ENCODE measurements at places on chromosomes 12 and 14.

- no peak for DNase-seq
Measured at GRCh38 chr12:74241341-74241740, 296.3 kb upstream of the ATXN7L3B start.

GRCh38 chr12:122023339-122024131, 1.9 kb downstream of the BCL7A start:
- DNase-seq = peak; percentile 84

DNA sequence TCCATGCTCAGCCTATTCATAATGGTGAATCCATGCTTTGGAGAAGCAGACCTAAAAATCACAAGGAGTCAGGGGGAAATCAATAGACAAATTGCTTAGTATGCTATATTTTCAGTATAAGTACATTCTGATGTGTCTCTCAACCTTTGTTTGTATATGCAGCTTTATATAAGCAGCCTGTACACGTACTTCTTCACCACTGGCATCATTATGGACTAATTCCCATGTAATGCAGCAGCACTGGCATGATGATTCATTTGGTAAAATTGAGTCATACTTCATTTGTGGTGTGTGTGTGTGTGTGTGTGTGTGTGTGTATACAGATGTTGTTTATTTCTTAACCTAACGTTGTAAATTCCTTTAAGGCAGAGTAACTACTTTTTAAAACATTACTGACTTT, 10.9 kb downstream of the DCP1B start:
- no peak for DNase-seq

- DNase-seq = no peak
Measured at GRCh38 chr14:59358102-59358501, 107.1 kb downstream of the GPR135 start.

DNA sequence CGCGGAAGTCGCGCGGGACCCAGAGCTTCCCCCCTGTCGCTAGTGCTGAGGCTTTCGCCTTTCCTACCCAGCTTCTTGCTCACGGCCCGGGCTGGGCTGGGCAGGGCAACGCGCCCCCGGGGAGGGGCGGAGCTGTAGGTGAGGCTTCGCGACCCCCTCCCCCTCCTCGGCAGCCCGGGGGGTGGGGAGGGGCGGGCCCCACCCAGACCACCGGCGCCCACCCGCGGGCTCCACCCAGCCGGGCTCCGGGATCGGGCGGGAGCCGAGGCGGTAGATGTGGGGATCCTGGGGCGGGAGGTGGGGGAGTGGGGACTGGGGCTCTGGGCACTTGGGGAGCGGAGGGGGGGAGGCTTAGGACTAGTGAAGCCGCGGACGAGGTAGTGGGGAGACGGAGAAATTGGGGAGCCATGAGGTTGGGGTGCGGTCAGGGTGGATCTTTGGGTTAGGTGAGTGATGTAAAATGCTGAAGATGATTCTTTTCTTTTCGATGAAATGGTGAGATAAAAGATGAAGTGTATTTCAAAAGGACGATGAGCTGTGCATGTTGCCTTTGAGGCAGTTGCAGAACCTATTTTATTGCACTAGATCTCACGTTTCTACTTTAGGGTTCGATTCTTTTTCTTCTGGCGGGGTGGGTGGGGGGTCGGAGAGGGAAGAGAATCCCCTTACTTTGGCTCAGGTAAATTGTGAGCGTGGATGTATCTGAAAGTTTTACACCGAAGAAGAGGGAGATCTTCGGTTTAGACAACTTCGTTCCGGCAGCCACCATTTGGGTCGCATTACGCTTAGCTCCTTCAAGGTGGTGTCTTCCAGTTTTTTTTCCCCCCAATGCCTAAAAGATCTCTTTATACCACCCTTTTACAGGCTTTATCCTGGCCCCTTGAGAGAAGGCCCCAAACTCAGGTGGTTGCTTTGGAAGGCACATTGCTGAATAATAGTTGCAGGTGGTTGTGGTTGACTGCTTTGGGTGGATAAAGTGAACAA, 619 bp downstream of the ERC1 start:
- DNase-seq = no peak

DNA sequence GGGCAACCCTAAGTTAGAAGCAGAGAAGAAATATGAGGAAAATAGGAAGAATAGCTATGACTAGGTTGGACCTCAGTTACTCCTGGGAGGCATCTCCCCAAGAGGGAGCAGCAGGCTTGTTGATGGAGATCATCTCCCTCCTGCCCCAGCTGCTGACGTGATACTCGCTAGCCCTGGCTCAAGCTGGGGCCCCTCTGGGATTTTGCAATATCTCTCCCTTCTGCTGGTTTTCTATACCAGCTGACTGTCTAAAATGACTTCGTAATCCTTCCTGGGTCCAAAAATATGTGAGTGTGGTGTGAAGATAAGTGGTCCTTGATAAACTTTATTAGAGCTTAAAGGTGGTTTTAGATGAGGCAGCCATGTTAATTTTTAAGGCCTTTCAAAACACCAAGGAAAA, 4.5 kb upstream of the HECTD4 start:
- DNase-seq = no peak

DNA sequence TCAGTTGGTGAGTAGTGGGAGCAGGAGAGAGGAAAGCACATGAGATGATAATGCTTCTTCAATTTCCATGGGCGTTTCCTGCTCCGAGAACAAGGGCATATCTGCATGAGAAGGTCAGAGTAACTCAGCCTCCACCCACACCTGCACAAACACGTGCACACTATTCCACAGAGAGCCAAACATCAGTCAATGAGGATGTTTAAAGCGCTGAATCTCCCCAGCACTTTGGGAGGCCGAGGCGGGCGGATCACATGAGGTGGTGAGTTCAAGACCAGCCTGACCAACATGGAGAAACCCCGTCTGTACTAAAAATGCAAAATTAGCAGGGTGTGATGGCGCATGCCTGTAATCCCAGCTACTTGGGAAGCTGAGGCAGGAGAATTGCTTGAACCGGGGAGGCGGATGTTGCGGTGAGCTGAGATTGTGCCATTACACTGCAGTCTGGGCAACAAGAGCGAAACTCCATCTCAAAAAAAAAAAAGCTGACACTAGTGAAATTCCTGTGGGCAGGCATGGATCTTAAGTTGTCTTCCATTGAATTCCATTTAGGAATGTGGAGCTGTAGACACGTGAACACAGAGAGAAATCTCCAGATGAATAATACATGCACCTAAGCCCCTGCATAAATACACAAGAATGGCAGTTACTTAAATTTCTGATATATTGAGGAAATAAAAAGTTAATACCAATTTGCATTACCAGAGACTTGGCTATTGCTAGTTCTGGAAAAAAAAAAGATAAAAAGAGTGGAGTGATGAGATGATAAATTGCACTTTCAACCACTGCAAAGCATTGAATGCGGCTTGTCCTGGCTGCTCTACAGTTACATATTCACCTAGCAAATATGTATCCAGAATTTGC, 1097.4 kb upstream of the TMEM132C start:
- DNase-seq = no peak

GRCh38 chr12:112905451-112906089, 1.2 kb upstream of the OAS1 start:
- no peak for DNase-seq

GRCh38 chr14:95165517-95165916, 8.2 kb upstream of the DICER1 start:
- no peak for DNase-seq

DNA sequence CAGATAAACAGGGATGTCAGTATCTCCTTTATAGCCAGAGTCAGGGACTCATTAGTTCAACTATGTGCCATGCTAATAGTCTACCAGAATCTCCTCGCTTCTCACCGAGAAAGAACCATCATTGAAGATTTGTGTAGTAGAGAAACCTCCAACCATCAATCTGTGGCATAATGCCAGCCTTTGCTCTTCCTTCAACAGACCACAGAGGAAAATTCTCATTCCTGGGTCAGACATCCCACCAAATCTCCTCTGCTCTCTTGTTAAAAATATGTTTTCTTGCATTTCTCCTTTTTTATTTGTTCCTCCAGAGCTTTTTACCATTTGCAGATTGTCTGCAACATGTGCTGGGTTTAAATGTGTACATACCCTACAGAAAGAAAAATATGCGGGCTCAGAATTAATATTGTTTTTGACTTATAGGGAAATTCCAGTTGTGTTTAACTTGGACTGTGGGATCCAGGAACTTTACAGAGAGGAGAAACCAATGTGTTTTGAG, 64.9 kb downstream of the LLPH start:
- DNase-seq = no peak

Data from DMS 273 treated with DMSO at 0.1 percent for 48 hours (cell line).